ENCODE measurements at places on chromosomes 2 and 18. TPM values are rescaled to one million over a fixed set of nuclear protein-coding genes. Genes with fewer than 3 reads are reported as not detected.

Gene CNRIP1
- 16.5 TPM for total RNA-seq

Gene GALNT13
- total RNA-seq: 1.1 TPM

Gene FLACC1
- total RNA-seq: 0.27 TPM

Gene IL1RL1
- total RNA-seq: 1.3 TPM

Gene CRYGD
- total RNA-seq: not detected

- DNase-seq: no peak
These were observed 18.5 kb upstream of the POLI start for GRCh38 chr18:54250846-54251261.

- no peak for DNase-seq
These were observed 15.5 kb upstream of the MSH6 start for GRCh38 chr2:47767497-47767844.

Gene CCDC121
- 6.2 TPM for total RNA-seq

- peak; percentile 19 for DNase-seq
These were observed 32.5 kb downstream of the METTL4 start for GRCh38 chr18:2538844-2539243.

Gene RSAD2
- total RNA-seq: 3.3 TPM

DNA sequence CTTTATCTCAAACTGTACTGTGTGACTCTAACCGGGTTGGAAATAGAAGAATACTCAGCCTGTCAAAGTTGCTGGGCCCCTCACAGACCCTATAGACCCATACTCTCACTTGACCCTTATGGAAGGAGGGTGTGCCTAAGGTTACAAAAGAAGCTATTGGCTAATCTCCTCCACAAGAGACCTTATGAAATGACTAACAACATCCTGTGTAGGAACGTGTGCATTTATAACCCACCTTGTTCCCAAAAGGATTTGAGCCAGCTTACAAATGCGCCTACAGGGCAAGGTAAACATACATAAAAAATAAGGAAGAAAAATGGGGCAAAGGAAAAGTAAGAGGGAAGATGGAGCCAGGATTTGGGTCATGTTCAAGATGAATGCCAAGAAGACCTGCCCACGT lies 225.4 kb upstream of the SMAD2 start:
- DNase-seq: peak; percentile 33

Gene UGT1A8
- not detected for total RNA-seq

DNA sequence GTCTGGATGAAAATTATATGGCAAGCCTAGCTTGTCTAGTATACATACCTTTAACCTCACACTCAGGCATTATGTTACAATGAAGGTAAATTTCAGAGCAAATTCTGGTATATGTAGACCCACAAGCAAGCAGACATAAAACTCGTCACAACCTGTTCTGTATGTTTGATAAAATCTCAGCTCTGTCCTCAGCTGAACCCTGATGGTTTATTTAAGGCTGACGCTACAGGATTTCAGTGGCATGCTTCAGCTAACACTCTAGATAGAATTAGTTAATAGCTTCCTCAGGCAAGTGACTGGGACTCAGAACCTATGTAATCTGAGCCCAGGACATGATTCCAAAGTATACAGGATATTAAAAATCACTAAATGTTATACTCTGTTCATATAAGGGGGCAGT lies 68.2 kb upstream of the MC2R start:
- DNase-seq: peak; percentile 28

DNA sequence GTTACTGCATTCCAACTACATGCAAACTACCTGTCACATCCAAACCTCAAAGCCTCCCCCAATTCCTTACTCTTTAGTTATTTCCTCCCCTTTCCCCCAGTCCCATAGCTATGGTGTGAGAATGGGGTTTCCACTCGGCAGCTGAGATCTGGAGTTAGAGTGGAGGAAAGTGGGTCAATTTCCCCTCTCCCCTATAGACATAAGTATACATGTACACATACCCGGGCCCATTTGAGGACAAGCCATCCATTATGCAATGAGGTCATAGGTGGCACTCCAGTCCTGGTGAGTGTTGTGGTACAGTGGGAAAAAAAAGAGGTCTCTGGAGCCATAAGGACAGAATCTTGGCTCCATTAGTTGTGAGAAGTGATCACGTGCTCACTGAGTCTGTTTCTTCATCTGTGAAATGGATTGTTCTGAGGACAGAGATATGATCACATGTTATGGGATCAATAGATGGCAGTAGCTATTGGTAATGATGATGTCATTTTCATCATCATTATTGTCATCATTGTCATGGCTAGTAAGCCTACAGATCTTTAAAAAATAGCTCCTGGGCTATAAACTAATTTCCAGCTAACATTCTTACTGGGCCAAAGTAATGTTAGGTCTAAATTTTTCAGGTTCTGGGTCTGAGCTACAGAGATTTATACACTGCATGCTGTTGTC lies 119.0 kb downstream of the BCL2L11 start:
- DNase-seq: no peak

DNA sequence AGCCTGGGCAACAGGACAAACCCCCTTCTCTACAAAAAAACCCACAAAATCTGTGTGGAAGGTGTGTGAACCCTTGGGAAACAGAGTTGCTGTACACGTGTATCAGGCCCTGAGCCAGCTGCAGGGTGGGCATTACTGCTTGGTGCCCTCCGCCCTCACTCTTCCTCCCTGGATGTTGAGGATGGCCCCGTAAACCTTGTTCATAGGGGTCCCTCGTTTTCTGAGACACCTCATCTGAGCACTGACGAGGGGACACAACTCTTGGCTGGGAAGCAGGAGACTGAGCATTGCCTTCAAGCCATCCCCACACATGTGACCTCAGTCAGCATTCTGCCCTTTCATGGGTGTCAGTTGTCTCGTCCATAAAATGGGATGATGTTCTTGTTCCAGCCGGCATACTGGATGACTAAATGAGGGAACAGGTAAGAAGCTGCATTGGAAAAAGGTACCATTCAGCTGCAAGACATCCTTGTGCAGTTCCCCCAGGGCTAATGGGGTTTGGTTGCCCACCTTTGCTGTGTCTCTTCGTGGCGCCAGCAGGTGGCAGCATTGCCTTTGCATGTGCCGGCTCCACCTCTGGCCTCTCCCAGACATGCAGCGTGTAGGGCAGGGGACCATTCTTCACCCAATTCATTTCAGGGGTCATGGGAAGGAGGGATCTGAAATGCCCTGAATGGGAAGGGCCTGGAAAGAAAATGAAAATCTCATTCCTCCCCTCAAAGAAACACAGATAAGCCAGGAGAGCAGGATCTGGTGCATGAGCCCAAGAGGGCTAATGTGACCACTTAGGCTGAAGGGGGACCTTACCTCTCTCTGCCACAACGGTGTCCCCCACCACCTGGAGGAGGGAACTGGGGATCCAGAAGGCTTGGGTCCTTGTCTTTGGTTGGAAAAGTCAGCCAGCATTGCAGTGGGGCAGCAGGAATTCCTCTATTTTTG lies 36.4 kb upstream of the HAAO start:
- peak; percentile 49 for DNase-seq

Gene SRD5A2
- 8.5 TPM for total RNA-seq

Measured in prostate gland (tissue), 2 donors.